ENCODE measurements at places on chromosomes 6 and 20.

DNA sequence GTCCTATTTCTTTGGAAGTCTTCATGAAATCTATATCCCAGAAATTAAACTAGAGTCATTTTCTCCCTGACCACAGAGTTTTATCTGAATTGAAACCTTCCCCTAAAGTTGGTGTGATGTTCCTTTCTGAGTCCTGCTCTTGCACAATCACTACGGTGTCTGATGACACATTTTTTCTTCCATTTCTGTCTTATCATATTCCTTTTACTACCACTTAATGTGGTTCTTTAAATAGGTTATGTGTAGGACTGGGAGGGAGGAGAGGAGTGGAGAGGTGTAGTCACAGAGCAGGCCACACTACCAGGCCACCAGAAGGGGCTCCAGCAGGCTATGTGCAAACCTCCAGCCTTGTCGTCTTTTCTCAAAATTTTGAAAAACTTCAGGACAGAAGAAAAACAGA is 39.7 kb upstream of the ATXN1 start:
- no peak for DNase-seq

- DNase-seq, result peak; percentile 10
These were observed 46.3 kb downstream of the GOPC start for GRCh38 chr6:117555882-117556498.

- peak; percentile 38 for DNase-seq
These were observed 2.8 kb upstream of the DIDO1 start for GRCh38 chr20:62929051-62929538.

DNA sequence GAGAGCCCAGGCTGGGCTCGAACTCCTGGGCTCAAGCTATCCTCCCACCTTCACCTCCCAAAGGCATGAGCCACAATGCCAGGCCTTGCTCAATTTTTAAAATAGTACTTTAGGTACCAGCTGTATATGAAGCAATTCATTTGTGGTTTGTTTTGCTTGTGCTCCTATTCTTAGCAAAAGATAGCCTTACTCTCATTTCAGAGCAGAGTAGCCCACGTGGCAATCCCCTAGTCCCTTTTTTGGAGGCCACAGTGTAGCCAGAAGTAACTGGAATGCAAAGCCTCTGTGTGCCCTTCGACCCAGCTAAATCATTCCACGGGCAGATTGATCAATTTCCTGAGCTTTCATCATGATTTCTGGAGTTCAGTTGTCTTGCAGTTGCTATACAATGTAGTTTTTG is 372.2 kb downstream of the NRN1 start:
- DNase-seq, result no peak

- DNase-seq, result no peak
These were observed 49.1 kb downstream of the SYNDIG1 start for GRCh38 chr20:24518515-24518914.

- DNase-seq, result no peak
These were observed 126.7 kb downstream of the AIG1 start for GRCh38 chr6:143187238-143187923.

- no peak for DNase-seq
These were observed 113.6 kb upstream of the DST start for GRCh38 chr6:56756219-56756789.

DNA sequence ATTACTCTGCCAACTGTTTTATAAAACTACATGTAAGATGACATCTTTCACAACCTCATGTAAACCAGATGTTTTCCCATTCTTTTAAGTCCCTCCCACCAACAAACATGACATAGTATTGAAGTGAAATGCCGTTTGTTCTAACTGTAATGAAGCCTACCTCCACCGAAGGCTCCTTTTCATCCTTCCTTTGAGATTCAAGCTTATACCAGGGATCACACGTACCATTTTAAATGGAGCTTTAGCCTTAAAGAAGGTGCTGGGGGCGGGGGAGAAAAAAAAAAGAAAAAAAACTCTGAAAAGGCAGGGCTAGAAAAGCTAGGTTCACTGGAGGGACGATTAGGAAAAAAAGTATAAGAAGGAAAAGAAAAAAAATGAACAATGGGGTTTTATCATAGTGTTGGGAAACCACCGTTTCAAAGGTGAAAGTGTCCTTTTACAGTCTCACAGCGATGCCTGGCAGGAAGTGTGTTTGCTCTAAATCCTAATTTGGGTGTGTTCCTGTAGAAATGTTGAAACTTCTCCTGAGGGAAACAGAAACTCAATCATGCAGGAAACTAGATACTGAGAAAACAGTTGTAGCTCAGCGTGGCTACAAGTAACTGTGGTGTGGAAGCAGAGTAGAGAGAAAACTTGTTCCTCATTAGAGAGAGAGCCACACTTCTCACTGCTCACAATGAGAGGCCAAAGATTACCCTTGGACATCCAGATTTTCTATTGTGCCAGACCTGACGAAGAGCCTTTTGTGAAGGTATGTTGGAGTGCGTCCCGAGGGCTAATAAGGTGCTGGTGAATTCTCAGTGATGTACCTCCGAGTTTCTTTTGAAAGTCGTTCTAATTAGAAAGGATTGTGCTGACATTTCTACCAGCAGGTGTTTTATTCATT is 37.6 kb upstream of the HINT3 start:
- DNase-seq, result peak; percentile 59

DNA sequence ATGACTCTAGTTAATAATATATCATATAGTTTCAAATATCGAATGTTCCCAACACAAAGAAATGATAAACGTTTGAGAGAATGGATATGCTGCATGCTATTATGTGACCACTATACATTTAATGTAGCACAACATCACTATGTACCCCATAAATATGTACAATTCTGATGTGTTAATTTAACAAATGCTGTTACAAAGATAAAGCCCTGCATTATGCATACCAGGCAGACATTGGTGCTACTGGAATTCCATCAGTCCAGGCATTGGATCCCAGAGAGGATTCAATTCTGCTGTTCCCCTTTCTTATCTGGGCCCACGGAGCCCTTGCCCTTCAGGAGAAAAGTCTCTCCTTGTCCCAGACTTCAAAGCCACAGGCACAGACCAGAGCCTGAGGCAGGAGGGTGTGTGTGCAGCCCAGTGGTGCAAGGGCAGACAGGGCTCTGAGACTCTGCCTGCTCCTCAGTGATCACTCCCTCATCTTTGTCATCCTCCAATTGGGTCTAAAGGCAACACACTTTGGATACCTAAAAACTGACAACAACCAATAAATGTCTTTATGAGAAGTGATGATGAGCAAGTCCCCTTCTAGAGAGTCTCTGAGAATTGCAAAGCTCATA is 45.2 kb downstream of the PSMG4 start:
- DNase-seq, result no peak

DNA sequence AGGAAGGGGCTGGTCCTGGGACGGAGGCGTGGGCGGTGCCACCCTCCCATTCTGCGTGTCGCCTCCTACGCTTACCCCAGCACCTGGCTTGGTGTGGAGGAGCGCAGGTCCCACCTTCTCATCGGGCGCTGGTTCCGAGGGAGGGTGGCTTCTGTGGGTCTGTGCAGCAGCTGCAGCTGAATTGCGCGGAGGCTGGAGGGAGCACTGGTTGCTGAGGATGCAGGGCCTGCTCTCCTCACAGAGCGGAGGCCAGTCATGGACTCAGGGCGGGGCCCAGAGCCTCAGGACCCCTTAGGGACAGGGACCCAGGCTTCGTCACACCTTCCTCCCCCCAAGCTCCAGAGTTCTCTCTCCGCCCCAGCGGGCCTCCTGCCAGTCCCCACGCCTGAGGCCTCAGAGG is 127.8 kb upstream of the MAP3K4 start:
- no peak for DNase-seq

DNA sequence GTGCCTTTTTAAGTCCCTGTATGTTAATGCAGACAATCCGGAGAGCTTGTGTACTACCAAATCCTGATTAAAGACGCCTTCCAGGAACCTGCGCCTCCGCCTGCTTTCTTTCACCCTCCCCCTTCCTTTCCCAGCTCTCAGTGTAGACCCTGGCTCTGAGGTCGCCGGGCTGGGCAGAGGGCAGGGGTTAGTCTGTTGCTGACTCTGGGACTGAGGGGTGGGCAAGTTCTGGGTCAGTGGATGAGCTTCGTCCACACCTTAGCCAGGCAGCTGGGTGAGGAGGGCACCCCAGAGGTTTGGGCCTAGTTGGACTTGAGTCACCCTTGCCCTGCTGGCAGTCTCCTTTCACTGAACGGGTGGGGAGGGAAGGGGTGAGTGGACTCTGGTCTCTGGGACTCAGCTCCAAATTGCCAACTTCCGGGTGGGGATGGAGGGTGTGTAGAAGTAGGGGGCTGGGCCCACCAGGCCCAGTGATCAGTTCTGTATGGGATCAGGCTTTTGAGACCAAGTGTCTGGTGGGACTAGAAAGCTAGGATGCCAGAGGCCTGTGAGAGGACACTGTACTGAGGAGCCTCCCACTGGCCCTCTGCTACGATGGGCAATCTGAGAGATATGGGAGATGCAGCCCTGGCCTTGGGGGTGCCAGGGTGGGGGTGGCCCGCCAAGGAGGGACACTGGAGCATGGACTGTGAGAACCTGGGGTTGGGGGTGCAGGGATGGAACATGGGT is 21.3 kb upstream of the SLC22A7 start:
- DNase-seq, result no peak

- DNase-seq, result no peak
These were observed 414.3 kb downstream of the TFAP2A start for GRCh38 chr6:10000551-10000950.

GRCh38 chr6:95867205-95867604 is 148.6 kb upstream of the FUT9 start:
- DNase-seq, result no peak

DNA sequence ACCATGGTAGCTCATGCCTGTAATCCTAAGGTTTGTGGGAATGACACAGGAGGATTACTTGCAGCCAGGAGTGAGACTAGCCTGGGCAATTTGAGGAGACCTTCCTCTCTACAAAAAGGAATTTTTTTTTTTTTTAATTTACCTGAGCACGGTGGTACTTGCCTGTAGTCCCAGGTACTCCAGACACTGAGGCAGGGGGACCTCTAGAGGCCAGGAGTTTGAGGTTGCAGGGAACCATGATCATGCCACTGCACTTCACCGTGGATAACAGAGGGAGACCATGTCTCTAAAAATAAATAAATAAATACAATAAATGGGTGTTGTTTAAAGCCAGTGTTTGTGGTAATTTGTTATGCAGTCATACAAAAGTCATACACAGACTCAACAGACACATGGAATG is 2.4 kb upstream of the HLA-F start:
- no peak for DNase-seq

GRCh38 chr20:56348305-56348693 is 10.5 kb upstream of the FAM210B start:
- DNase-seq, result no peak

All from stimulated activated CD4-positive, alpha-beta T cell treated with anti-CD3 and anti-CD28 coated beads, Interleukin-1b, Interleukin-23, amount 100 ng/mL, for 48 hours (primary cell).